ENCODE measurements at places on chromosomes 3 and 15.
A peak's percentile ranks its signal among the peaks of the same experiment; 100 is the strongest.

DNA sequence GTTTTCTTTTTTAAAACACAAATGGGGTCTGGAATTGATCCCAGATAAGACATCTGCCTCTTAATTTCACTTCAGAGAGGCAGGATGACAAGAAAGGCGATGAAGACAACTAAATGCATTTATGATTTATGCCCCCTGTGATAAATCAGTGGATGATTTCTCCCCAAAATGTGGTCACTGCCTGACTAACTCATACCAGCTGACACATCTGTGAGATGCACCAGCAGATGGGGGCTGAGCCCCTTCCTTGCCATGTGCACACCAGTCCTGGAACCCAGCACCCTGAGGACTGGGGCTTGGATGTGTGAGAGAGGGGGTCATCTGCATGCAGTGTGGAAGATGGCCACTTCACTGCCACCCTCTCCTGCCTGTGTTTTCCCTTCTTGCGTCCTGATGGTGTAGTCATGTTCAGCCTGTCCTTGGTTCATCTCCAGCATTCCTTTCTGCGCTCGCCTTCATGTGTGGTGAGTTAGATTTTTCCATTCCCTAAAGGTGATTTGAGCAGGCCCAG is 264.3 kb downstream of the LRTM1 start:
- DNase-seq = no peak

DNA sequence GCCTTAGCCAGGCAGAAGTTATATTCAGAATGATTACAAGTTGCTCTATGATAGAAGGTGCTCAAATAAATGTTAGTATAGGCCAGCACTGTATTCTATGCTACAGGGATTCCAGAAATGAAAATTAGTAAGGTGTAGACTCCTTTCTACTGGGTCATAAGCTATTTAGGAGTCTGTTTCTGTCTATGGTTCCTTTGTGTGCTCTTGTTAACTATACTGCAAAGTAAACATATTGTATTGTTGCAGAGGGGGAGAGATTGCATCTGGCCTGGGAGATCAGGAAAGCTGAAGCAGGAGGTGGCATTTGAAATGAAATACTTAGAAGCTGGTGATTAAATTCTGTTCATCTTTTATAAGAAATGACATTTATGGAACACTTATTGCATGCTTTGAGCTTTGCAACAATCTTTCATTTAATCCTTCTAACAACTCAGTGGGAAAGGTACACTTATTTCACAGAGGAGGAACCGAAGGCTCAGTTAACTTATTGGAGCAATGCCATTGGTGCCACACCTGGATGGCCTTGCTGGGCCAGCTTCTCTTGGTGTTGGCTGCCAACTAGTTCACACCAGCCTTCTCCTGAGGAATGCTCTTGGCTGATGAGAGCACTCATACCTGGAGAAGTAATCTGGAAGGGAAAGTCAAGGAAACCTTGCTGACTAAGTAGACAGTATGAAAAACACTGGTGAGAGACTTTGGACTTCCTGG is 39.1 kb downstream of the ABHD5 start:
- DNase-seq = no peak

- no peak for DNase-seq
These were observed 99.8 kb downstream of the TRIM69 start for GRCh38 chr15:44836094-44836493.

DNA sequence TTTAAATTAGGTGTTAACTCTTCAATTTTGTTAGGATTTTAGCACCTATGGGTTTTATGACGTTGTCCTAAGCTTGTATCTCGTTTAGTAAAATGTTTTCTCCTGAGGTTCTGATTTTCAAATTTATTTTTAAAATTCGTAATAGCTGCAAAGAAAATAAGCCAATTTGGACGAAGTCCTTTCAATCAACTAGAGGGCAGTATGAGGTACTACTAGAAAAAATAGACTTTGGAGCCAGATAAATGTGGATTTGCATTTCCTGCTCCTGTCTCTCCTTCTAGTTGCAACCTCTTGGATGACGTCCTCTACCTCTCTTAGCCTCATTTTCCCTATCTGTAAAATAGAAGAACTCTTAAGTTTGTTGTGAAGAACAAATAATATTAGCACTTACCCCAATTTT is 81.1 kb downstream of the SLTM start:
- DNase-seq = no peak

DNA sequence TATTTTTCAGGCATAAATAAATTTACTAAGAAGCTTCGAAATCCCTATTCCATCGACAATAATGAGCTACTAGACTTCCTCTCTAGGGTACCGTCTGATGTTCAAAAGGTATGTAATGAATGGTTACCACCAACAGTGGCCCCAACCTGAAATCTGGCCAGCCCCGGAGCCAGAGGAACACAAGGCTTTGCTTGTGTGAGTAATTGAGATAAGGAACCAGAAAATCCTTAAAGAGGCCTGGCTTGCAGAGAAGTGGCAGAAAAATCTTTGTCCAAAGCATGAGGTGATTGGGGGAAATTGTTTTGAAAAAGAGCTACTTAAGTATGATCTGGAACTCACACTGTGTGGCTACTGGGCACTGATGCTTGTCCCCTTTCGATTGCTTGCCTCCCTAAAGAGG is 245.3 kb downstream of the MCTP2 start:
- DNase-seq = no peak

GRCh38 chr3:182501856-182502255 is 291.4 kb upstream of the ATP11B start:
- DNase-seq = no peak

- peak; percentile 60 for DNase-seq
These were observed 4.1 kb downstream of the ISLR2 start for GRCh38 chr15:74134387-74135027.

DNA sequence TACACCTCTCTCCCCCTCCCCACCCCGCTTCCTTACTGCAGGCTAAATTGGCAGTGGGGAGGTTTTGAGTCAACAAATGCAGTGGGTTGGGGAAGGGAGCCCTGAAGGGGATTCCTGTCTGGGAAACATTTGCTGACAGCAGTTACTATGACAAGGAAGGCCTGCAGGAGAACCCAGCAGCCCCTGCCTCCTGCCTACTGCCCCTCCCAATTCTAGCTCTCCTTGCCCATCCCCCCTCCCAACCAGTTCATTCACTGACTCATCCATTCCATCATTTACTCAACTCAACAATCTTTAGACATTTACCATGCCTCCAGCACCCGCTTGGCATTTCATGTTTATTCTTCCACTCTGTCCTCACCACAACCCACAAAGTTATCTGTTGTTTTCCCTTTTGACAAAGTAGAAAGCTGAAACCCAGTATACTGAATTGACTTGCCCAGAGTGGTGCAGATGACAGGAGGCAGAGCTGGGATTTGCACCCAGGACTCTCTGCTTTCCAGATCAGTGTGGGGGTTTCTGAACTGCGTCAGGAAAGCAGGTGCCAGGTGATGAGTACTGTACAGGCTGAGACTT is 75.0 kb downstream of the MAGEF1 start:
- DNase-seq = no peak

DNA sequence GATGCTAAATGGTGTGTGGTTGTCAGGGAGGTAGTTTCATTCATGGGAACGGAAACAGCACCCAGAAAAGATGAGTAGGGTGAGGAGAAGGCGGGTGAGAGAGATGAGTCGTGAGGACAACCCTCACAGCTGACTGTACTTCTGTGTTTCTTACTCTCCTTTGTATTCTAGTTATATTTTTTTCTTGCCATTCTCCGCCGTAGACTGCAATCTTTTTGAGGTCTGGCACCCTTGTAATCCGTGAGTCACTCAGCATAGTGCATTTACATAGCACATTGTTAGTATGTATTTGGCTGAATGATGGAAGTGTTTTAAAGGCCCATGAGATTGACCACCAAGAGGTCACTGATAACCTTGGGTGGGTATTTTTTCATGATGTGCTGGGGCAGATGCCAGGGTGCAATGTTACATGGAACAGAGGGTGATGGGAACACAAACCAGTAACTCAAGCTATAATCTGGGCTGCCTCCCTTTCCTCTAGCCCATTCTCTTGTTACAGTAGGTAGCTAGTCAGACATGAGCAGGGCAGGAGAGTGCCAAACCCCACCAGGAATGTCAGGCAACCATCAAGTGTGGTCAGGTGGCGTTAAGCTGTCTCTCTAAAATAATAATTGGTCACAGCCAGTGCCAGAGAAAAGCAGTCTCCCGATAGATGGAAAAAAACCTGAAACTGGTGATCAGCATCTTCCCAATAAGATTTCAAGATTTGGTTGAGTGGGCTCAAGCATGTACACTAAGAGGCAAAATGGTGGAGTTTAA is 18.8 kb upstream of the DGKG start:
- DNase-seq = no peak

DNA sequence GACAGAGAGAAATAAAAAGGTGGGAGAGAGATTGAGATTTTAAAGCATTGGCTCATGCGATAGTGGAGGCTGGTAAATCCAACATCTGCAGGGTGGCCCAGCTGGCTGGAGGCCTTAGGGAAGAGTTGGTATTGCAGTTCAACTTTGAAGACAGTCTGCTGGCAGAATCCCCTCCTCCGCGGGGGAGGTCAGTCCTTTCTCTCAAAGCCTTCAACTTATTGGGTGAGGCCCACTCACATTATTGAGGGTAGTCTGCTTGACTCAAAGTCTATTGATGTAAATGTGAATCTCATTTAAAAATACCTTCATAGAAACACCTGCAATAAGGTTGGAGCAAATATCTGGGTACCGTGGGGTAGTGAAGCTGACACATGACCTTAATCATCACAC is 31.8 kb upstream of the PROK2 start:
- DNase-seq = no peak

DNA sequence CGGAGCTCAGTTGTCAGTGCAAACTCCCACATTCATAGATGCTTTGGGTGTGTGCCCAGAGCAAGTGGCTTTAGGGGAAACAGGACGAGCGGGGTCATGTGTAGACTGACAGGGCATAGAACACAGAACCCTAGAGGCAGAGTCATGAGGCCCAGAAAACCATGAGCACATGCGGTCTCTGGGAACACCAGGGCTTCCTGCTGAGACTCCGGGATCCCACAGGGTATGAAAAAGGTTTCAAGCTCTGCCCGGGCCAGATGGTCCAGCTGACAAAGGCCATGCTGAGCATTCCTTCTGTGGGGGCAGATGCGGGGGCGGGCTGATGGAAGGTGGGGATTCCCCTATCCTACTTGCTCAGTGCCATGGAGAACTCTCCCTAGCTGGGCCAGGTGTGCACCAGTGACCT is 44.8 kb downstream of the ROPN1B start:
- no peak for DNase-seq

- no peak for DNase-seq
These were observed 33.7 kb upstream of the TMC3 start for GRCh38 chr15:81407718-81408117.

DNA sequence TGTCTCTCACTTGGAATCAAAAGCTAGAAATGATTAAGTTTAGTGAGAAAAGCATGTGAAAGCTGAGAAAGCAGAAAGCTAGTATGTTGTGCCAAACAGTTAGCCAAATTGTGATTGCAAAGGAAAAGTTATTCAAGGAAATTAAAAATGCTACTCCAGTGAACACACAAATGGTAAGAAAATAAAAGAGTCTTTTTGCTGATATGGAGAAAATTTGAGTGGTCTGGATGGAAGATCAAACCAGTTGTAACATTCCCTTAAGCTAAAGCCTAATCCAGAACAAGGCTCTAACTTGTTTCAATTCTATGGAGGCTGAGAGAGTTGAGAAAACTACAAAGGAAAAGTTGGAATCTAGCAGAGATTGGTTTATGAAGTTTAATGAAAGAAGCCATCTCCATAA is 11.8 kb downstream of the ADGRG7 start:
- no peak for DNase-seq

DNA sequence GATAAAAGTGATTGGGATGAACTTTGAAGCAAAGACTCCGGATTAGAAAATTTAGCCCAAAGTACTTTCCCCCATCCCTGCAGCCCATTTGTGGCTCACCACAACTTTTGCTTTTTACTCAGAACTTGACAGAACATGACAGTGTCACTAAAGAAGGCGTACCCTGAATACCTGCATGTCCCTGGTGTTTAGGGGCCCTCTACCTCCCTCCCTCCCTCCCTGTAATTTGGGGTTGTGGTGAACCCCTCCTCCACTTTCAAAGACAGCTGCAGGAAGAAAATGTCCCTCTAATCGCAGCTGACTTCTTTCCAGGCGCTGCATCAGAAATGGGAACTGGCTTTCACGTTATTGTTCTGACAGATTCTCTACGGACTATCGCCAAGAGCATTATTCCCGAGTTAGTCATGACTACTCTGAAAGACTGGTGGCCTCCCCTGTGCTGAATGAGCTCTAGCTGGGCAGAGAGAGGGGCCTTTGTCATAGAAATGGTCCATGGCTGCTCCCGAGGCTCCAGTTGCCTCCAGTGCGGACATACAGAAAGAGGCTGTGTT is 93.2 kb upstream of the ARHGEF3 start:
- no peak for DNase-seq
